Glutamatergic neuron (in vitro differentiated cells): ENCODE measurements at places on chromosomes 1 and 21.

GRCh38 chr1:57831624-57832023 is 407.8 kb upstream of the DAB1 start:
- H3K4me3 ChIP-seq = no peak overlapping the region
- H3K4me1 ChIP-seq = peaks cover 5% of the 10 kb centered on the region
- no peak for DNase-seq
- H3K27me3 ChIP-seq = peaks cover 3% of the 10 kb centered on the region
- no peak overlapping the region for H3K27ac ChIP-seq
- no peaks in the 10 kb centered on the region for H3K36me3 ChIP-seq

DNA sequence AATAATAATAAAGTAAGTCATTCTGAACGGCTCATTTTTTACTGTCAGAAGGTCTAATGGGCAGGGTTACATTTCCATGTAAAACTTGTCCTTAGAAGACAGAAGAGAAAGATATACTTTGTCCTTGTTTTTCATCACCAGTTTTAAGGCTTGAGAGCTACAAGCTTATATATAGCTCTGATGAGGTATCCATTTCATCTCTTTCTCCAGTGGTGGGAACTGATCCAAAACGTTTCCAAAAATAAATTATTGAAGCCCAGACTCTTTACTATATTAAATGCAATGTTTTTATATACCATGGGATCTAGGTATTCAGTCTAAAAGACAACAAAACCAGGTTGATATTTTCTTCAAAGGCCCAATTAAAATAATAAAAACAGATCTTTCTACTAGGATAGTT is 8.7 kb downstream of the B3GALNT2 start:
- H3K4me3 ChIP-seq = no peak overlapping the region
- no peak for DNase-seq
- H3K27me3 ChIP-seq = no peaks in the 10 kb centered on the region
- no peaks in the 10 kb centered on the region for H3K4me1 ChIP-seq
- H3K36me3 ChIP-seq = no peaks in the 10 kb centered on the region

DNA sequence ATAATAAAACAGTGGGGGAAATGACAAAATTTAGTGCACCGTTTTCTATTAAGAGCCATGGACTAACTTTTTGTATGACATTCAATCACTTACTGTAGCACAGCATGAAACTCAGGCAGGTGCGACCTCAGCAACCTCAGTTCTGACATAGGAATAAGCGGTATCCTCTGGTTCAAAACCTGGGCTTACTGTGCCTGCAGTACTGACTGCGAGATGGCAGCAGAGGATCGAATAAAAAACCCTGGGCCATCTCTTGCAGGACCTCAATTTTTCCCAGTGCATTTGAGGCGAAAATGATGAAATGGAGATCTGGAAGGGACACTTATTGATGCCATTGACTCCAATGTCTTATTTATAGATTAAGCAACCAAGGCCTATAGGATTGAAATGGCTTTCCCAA is 214.7 kb downstream of the ADGRL2 start:
- no peaks in the 10 kb centered on the region for H3K36me3 ChIP-seq
- H3K27me3 ChIP-seq = no peaks in the 10 kb centered on the region
- no peak for DNase-seq
- peaks cover 2% of the 10 kb centered on the region for H3K4me1 ChIP-seq
- H3K4me3 ChIP-seq = no peak overlapping the region

DNA sequence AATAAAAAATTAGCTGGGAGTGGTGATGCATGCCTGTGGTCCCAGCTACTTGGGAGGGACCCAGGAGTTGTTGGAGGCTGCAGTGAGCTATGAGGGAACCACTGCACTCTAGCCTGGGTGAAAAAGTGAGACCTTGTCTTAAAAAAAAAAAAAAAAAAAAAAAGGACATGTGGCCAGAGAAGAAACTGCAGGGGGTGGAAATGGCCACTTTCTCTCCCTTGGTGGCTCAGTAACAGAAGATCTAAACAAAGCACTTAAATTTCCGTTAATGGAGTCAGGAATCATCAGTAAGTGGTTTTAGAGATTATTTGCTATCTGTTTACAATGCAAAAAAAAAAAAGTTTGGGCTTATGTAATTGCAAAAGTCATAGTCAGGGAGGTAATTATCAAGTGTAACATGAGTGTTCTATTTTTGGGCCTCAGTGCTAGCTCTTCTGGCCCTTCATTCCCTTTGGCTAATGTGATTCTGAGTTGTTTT is 19.3 kb upstream of the OPRD1 start:
- no peaks in the 10 kb centered on the region for H3K36me3 ChIP-seq
- H3K27me3 ChIP-seq = peaks cover 4% of the 10 kb centered on the region
- peaks cover 8% of the 10 kb centered on the region for H3K4me1 ChIP-seq
- no peak overlapping the region for H3K27ac ChIP-seq
- no peak for DNase-seq

DNA sequence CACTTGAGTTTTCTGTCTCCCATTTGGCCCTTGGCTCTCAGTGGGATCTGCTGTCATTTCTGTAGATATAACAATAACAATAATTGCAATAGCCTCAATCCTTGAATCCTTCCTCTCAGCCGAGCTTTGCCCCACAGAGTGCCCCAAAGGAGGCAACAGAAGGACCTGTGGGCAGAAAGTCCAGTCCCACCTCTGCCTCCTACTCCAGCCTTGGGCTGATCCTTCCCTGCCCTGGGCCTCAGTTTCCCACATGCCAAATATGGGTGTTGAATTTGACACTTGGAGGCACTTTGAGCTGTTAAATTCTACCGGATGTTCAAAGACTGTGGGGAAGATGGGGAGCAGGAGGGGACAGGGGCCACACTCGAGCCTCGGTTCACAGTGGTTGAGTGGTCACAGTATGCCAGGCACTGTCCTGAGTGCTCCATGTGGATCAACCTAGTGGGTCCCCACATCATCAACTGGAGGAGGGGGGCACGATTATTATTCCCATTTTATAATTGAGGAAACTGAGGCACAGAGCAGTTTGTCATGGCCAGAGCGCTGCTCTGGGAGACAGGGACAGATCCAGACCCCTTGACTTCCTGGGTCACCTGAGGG is 307.1 kb downstream of the MATN1 start:
- no peak overlapping the region for H3K27ac ChIP-seq
- peaks cover 2% of the 10 kb centered on the region for H3K27me3 ChIP-seq
- no peak overlapping the region for H3K4me3 ChIP-seq
- H3K36me3 ChIP-seq = no peaks in the 10 kb centered on the region
- no peaks in the 10 kb centered on the region for H3K4me1 ChIP-seq

DNA sequence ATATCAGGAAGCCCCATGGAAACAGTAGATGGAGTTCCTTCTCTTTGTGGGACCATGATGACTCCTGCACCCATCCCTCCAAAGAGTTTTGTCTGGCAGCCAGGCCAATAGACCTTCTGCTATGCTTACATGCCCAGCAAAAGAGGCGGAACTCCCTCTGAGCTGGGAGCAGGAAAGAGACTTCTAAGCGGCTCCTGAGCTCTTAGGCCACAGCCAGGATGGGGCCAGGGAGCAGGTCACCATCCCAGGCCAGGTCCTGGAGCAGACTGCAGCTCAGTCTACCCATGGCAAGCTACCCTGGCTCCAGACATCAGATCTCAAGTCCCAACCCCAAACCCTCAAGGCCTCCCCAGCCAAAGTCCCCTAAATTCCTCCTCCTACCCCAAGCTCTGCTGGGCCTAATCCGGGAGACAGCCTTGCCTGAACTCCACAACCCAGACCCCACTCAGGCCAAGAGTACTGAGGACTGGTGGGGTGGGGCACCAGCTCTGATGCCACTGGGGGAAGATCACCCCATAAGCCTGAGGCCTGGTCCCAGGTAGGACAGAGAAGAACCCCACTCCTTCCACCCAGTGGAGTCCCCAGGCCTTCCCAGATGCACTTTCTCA is 387.9 kb downstream of the MATN1 start:
- H3K36me3 ChIP-seq = no peaks in the 10 kb centered on the region
- no peak for DNase-seq
- H3K27me3 ChIP-seq = peaks cover 4% of the 10 kb centered on the region
- no peak overlapping the region for H3K27ac ChIP-seq
- peaks cover 3% of the 10 kb centered on the region for H3K4me1 ChIP-seq
